ENCODE measurements at places on chromosomes 7 and 10. TPM values are rescaled to one million over a fixed set of nuclear protein-coding genes. Genes with fewer than 3 reads are reported as not detected.

Gene MEIG1
- total RNA-seq = 3.3 TPM

DNA sequence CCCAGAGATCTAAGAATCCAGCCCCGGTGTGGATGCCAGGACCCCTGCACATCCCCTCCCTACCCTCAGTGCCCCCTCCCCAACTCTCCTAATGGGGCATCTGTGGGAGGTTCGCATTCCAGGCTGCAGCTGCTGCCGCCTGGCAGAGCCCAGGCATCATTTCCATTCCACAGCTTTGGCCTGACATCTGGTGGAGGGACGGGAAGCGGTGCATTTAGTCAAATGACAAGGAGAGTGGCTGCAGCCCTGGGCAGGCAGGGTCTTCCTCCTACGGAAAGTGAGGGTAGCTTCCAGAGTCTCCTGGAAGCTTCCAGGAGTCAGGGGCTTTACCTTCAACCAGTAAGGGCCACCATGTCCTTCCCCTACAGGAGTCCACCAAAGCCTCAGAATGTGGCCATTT lies 30.8 kb downstream of the PRLHR start:
- no peak for ATAC-seq

Gene H2BK1
- not detected for total RNA-seq

DNA sequence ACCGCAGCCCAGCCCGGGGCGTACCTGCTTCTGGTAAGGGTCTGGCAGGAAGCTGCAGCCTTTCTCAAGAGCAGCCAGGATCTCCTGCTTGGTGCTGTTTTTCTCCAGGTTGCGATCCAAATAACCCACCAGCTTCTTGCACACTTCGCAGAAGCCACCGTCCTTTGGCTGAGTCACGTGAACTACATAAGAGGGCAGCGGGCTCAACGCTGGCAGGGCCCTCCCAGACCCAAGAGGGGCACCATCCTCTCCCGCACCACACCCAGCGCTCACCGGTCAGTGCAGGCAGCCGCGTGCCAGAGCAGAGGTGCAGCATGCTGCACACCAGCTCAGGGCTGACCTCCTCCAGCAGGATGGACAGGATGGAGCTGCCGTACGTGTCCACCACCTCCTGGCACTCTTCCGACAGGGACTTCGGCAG lies 31.6 kb downstream of the PSAP start:
- no peak for ATAC-seq

- no peak for ATAC-seq
Measured at GRCh38 chr10:71580926-71581325, 138.7 kb downstream of the C10orf105 start.

- ATAC-seq = no peak
Measured at GRCh38 chr7:12898620-12899019, 211.2 kb downstream of the ARL4A start.

Gene ADCY1
- 0.56 TPM for total RNA-seq

DNA sequence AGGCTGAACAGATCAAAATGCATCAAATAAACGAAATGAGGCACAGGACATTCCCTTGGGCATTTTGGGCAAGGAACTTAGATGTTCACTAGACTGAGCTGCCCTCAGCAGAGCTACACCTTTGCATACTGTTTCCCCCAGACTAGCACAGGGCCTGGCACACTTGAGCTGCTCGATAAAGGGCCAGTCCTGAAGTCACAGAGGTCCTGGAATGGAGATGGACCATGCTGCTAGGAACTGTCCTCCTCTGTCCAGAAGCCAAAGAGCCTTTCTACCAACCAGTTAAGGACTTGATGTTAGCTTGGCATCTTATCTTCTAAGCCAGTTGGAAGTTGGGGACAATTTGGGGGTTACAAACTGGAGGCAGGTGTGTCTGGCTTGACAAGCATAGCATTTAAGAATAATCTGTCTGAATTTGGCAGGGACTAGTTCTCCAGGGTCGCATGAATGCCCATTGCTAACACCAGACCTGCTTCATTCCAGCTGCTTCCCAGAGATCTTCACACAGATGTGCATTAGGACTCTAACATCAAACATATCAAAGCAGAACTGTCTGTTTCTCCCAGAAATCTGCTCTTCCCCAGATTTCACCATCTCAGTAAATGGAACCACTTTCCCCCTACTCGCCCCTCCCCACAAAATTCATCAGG lies 152.2 kb upstream of the PDE1C start:
- ATAC-seq = no peak
